ENCODE measurements at places on chromosomes 7 and 10.

- DNase-seq: no peak
These were observed 22.6 kb downstream of the DYDC1 start for GRCh38 chr10:80333983-80334382.

DNA sequence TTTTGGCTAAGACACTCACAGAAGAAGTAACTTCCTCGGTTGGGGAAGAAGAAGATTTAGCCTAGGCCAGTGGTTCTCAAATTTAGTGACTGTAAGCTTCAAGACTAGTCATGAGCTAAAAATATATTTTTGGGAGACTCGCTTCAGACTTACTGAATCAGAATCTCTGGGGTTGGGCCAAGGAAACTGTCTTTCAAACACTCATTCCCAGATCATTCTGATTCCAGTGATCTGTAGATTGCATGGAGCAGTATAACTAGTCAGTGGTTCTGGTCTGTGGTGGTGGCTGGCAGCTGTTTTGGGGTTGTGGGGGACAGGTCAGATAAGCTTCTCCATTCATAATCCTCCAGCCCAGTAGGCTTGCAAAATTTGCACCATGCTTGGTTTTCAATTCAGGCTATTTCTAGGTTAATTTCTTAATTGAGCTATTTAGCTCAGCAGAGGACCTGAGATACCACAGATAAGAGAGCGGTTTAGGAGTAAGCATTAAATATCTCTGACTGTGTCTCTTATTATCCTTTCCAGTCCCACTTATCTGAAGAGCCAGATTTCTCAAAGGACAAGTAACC lies 3.8 kb upstream of the KAT6B start:
- DNase-seq: no peak

DNA sequence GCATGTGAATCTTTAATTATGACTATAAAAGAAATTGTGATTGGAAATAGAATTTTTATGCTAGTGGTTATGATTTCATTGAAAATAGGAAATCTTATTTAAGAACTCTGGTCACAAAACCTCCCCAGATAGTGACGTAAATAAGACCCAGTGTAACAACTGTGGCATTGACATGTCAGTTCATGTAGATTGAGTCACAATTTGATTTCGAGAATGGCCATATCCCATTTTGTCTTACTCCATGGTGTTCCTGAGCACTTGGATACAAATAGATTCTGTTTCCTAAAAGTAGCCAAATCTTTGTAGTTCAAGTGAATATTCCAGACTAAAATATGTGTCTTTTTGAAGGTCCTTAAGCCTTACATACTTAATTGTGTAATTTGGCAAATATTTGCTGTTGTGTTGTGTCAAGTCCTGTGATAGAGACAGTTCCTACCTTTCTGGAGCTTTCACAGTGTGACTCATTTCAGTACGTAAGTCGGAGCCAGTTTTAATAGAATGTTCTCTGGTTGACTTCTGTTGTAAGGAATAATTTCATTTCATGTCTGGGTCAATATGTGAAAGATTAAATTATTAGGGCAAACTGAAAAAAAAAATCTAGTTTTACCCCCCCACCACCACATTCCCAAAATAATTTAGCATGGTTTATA lies 37.1 kb upstream of the TOMM7 start:
- DNase-seq: no peak

DNA sequence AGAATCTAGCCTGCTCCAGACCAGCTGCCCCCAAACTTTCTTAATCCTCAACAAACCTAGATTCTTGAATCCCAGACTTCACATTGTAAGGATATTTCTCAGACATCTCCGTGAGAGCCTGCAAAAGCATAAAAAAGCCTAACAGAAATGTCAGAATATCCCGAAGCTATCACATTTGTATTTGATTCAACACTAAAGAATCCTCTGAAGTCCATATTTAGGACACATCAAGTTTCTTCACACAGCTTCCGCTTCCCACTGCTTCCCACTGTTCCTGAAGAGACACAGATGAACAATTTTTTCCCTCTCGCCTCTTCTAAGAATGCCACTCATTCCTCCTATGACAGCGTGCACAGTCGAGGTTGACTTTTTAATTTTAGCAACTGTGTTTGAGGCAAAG lies 396.2 kb upstream of the IGFBP3 start:
- no peak for DNase-seq

GRCh38 chr10:126670895-126671261 lies 385 bp upstream of the C10orf90 start:
- no peak for DNase-seq

DNA sequence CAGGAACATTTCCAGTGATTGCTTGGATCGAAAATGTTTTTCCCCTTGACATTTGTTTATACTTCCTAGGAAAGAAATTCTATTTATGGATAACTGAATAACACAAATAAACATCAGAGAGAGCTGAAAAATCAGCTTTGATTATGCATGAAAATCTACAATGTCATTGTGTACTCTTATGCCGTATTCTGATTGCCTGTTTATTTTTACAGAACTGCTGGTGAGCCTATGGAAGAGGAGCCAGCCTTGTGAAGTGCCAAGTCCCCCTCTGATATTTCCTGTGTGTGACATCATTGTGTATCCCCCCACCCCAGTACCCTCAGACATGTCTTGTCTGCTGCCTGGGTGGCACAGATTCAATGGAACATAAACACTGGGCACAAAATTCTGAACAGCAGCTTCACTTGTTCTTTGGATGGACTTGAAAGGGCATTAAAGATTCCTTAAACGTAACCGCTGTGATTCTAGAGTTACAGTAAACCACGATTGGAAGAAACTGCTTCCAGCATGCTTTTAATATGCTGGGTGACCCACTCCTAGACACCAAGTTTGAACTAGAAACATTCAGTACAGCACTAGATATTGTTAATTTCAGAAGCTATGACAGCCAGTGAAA lies 121.5 kb downstream of the TWIST1 start:
- no peak for DNase-seq

- no peak for DNase-seq
These were observed 25.8 kb downstream of the TES start for GRCh38 chr7:116236020-116236630.

GRCh38 chr10:24462291-24462813 lies 253.4 kb downstream of the KIAA1217 start:
- DNase-seq: no peak

Data from stimulated activated CD4-positive, alpha-beta T cell treated with anti-CD3 and anti-CD28 coated beads, Interleukin-1b, Interleukin-23, amount 100 ng/mL, for 48 hours (primary cell).